ENCODE measurements at places on chromosomes 13 and 19.

DNA sequence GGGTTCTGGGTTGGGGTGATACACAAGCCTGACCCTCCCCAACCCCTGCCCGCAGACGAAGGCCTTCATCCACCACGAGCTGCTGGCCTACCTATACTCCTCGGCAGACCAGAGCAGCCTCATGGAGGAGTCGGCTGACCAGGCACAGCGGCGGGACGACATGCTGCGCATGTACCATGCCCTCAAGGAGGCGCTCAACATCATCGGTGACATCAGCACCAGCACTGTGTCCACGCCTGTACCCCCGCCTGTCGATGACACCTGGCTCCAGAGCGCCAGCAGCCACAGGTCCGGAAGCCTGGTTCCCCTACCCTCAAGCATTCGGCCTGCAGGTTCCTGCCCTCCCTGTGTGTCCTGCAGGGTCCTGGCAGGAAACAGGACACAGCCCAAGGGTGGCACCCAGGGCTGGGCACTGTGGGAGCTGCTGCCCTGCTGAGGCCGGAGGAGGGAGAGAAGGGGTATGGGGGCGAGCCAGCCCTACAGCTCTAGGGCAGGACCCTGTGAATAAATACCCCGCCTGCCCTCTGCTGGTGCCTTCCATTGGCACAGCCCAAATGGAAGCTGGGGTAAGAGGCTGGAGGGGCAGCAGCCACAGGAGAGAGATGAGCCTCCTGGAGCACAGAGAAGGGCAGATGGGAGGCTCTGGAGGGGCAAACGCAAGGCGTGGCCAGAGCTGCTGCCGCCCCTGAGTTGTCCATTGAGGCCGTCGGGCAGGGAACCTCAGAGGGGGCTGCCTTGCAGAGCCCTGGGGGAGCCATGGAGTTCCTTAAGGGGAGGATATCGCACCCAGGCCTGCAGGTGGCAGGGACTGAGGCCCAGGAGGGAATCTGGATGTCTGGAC, 6.8 kb downstream of the TMED1 start:
- no peak for DNase-seq

GRCh38 chr19:49690656-49691242, at the start of gene CPT1C:
CPT1C (plus strand) TSS chr19:49691116; CDS start chr19:49692253, 1,137 bp downstream.
- DNase-seq: peak; percentile 17

DNA sequence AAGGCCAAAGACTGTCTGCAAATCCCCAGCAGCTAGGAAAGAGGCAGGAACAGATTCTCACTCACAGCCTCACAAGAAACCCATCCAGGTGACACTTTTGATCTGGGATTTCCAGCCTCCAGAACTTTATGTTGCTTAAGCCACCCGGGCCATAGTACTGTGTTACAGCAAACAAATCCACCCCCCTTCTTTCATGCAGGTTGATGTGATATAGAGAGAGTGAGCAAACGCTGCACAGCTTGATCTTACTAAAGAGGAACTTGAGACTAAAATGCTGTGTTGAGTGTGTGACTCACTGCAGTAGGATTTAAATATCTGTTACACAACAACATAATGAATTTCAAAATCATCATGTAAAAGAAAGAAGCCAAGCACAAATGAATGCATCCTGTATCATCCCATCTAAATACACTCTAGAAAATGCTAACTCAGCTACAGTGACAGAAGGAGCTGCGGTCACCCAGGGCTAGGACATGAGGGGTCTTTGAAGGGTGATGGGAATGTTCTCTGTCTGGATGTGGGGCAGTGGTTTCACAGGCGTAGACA, 32.2 kb downstream of the RCBTB2 start:
- DNase-seq: peak; percentile 92

DNA sequence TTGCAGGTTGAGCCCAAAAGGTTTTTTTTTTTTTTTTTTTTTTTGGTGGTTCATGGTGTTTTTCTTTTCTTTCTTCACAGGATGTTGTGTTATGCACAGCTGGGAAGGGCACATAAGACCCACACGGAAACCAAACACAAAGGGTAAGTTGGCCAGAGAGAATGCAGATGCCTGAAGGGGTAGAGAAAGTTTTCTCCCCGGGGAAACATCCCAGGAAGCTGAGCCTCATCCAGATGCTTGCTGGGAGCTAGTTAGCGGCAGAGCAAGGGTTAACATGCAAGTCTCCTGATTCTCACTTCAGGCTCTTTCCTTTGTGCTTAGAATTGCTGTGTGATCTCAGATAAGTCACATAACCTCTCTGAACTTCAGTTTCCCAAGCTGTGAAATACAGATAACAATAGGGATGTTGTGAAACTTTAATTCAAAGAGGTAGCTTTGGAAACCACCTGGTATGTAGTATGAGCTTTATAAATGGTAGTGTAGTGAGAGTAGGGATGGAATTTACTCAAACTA, 3.1 kb downstream of the ADGRE1 start:
- no peak for DNase-seq

DNA sequence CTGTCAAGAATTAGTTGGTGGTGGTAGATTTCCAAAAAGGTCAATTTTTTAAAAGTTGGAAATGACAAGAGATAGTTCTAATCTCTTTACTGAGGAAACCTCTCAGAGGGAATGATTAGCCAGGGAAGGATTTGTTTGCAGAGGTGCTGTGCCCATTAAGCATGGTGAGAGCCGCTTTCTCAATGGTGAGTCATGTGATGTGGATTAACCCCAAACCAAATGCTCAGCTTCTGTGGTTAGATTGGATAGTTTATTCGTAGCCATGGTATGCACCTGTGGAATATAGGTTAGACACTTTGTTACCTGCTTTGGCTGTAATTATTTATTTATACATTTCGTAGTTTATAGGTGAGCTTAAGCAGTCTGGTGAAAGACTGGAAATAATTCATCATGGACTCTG, 7.1 kb downstream of the HNRNPM start:
- DNase-seq: peak; percentile 19

DNA sequence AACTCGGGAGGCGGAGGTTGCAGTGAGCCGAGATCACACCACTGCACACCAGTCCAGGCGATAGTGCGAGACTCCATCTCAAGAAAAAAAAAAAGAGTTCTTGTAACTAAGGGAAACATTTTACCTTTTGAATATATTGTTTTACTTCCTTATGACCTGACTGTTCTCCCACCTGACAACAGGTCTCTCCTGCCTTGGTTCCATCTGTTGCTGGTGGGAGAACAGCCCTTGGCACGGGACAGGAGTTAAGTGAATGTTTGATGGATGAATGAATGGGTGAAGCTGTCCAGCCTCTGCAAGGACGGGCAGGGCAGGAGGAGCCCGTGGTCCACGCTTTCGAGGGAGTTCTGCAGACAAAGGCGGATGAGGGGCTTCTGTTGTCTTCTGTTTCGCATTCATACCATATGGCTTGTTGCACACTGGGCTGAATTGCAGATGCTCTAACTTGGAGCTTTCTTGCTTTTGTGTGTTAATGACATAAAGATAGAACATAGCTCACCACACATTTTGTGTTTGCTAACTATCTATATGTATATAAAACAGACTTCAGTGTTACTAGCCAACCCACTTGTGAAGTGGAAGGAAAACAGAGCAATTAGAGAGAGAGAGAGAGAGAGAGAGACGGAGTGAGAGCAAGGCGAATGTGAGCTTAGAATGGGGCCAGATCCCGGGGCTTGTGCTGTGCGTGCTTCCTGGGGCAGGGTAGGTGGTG, 16.2 kb upstream of the CCNE1 start:
- DNase-seq: no peak

GRCh38 chr13:59728896-59729545, 434.7 kb downstream of the DIAPH3 start:
- DNase-seq: no peak

GRCh38 chr13:20831933-20832332, 58.2 kb upstream of the EEF1AKMT1 start:
- DNase-seq: no peak

DNA sequence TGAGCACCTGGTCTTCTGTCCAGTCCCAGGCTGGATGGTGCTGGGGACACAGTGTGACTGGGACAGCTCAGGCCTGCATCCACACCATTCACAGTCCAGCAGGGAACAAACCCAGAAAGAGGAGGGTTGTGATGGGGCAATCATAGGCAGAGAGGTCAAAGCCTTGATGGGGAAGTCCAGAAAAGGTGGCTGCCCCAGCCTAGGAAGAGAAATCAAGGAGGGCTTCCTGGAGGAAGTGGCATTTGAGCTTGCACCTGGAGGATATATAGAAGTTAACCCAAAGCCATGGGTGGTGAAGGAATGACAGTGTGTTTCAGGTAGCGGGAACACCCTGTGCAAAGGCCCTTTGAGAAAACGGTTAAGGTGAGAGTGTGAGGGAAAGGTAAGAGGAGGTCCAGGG, 2.6 kb upstream of the PRX start:
- no peak for DNase-seq

- DNase-seq: no peak
Observed at GRCh38 chr13:99743094-99743493, 228.5 kb downstream of the ZIC5 start.

- no peak for DNase-seq
Observed at GRCh38 chr19:5822181-5822844, 17.2 kb downstream of the FUT6 start.

- DNase-seq: no peak
Observed at GRCh38 chr13:55160867-55161266, 1979.9 kb upstream of the PRR20A start.

- DNase-seq: no peak
Observed at GRCh38 chr19:39172700-39173501, 23.9 kb upstream of the NCCRP1 start.

- no peak for DNase-seq
Observed at GRCh38 chr19:38452430-38453366, 19.2 kb downstream of the RYR1 start.

DNA sequence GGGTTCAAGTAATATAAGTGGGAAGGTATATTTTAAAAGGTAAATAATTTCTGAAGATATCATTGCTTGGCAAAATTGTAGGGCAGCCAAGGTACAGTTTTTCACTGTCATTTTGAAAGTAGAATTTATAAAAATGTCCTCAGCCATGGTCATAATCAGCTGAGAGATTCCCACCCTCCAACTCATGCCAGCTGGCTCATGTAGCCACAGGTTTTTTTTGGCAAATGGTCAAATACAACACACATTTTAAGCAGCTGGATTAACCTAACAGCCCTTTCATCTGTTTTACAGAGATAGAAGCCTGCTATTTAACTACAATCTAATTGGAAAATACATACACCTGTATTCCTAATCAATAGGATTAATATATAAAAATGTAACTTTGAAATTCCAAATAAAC, 619.2 kb upstream of the SGCG start:
- DNase-seq: no peak

DNA sequence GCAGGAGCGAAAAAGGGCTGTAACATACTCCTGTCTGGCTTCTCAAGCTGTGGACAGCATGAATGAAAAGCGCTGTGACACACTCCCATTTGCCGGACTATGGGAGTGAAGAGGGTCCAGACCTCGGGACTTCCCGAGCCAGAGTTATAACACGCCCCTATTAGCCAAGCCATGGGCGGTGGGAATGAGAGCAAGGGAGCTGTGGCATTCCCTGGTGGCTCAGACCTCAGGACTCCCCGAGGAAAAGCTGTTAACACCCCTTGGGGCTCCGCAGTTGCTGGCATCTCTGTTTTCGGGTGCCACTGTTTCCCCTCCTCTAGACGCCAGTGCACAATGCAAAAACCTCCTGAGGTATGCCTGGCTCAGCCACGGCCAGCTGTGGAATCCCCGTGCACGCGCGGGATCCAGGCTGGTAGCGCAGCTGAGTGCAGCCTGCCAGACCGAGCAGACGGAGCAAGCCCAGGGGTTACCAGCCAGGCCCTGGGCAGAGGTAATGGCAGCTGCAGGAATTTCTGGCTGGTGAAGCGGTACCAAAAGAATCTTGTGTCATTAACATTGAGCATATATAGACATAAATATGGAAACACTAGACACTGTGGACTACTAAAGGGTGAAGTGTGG, 1534.6 kb upstream of the PRR20A start:
- DNase-seq: no peak

DNA sequence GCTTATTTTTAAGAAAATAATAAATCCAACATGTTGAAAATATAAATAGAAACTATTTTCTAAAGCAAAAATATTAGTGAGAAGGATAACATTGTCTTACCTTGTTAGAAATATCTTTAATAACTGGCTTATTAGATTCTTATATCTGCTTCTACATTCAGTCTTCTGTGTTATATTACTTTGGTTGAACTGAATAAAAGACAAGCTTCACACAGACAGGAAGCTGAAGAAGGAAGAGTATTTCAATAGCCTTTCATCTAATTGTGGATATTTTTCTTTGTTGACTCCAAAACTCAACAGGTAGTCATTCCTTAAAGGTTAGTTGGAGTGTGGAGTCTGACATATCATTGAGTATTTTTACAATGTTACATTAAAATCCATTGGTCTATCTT, 10.9 kb downstream of the SETDB2 start:
- no peak for DNase-seq

DNA sequence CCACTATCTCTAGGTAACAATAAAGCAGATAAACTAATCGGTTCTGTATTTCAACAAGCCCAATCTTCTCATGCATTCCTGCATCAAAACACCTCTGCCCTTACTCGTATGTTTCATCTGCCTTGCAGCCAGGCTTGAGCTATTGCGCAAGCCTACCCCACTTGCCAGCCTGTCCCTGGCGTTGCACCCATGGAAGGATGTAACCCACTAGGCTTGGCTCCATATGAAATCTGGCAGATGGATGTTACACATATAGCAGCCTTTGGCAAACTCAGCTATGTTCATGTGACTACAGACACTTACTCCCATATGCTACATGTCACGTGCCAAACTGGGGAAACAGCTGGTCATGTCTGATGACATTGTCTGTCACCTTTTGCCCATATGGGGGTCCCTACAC, 11.9 kb upstream of the ZNF549 start:
- DNase-seq: no peak

- peak; percentile 48 for DNase-seq
Observed at GRCh38 chr19:37007587-37008220, 70.5 kb upstream of the ZNF420 start.

DNA sequence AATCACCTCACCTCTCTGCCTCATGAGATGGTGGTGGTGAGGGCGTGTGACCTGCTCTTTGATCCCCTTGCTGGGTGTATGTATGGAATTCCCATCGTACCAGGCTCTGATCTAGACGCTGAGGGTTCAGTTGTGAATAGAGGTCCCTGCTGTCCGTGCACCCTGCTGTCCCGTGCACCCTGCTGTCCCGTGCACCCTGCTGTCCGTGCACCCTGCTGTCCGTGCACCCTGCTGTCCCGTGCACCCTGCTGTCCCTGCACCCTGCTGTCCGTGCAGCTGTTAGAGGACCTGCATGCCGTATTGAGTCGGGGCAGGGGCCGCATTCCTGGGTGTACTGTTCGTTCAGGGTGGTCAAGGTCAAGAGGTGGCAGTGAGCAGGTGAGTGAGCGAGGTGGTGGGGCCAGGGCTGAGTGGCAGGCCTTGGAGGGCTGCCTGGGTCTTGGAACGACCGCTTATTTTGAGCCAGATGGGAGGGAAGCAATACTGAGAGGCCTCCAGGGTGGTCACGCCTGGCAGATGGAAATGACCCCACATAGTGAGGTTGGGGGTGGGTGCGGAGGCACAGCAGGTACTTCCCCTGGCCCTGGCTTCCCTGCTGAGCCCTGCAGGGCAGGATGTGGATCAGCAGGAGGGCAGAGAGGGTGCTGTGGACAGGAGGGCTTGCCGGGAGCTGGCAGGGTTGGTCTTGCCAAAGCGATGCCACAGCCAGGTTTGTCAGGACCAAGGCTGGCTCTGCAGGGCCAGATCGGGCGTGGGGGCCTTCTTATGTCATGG, 4.6 kb upstream of the EPN1 start:
- no peak for DNase-seq

Measured in suppressor macrophage treated with lipopolysaccharide for 4 hours (primary cell).